ENCODE measurements at places on chromosomes 5 and 9.

GRCh38 chr9:77751341-77752091 lies 103.4 kb upstream of the GNA14 start:
- no peak for DNase-seq

DNA sequence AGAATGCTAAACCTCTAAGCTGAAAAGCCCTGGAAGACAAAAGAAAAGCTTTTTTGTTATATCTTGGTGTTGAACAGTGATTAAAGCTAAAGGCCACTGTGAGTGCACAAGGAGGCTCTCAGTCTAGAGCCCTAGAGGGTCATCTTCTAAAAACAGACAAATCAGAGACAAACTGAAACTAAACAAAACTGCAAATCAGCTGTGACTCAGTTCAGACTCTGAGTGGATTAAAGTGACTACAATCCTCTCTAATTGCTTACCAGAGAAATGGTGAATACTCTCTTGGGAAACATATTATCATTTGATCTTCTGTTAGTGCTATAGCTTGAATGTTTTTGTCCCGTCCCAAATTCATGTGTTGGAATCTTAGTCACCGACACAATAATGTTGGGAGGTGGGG lies 491.9 kb downstream of the CDH18 start:
- no peak for DNase-seq

- DNase-seq, result no peak
Measured at GRCh38 chr5:54700986-54701578, 183.5 kb downstream of the SNX18 start.

DNA sequence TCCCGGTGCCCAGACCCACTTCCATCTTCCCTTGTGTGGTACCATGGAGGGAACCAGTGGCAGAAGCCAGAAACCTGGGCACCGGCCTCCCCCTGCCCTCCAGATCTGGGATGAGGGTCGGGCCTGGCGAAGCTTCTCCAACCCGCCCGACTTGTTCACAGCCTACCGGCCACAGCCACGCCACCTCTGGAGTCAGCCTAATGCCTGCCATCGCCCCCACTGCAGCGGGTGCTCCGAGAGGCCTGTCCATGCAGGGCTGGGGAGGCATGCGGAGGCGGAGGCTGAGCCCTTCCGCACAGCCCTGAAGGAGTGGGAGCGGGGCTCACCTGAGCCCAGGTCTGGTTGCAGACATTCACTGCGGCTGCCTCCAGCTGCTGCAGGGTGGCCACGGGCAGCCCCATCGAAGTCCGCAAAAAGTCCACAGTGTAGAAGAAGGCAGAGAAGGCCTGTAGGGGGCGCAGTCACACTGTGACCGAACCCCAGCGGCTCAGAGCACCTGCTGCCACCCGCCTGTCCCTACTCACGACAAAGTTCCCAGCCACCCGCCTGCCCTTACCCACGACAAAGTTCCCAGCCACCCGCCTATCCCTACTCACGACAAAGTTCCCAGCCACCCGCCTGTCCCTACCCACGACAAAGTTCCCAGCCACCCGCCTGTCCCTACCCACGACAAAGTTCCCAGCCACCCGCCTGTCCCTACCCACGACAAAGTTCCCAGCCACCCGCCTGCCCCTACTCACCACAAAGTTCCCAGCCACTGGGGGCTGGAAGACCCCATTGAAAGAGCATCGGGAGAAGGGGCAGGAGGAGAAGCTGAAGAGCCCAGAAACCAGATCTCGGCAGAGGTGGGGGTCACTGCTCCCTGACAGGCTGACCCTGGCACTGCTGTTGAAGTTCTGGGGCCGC lies 3.8 kb upstream of the NPDC1 start:
- no peak for DNase-seq

DNA sequence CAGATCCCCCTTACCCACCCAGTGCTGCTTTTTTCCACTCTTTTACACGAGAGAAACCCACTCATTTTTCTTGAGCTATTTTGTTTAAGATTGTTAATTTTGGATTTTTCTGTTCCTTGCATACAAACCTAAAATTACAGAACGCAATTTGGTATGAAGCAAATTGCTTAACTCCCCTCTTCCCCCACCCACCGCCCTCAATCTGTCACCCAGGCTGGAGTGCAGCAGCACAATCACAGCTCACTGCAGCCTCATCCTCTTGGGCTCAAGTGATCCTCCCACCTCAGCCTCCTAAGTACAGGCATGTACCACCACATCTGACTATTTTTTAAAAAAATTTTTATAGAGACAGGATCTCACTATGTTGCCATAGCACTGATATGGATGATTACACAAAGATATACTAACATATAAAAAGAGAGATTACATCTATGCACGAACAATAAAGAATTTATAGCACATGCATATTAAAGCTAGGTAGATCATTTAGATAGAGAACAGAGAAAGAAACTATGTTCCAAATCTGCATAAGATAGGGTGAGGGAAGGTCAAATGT lies 203.6 kb downstream of the PIK3R1 start:
- no peak for DNase-seq

GRCh38 chr5:9165546-9165945 lies 380.3 kb downstream of the SEMA5A start:
- DNase-seq, result no peak

GRCh38 chr5:40981420-40981819 lies 72.1 kb downstream of the C7 start:
- no peak for DNase-seq

DNA sequence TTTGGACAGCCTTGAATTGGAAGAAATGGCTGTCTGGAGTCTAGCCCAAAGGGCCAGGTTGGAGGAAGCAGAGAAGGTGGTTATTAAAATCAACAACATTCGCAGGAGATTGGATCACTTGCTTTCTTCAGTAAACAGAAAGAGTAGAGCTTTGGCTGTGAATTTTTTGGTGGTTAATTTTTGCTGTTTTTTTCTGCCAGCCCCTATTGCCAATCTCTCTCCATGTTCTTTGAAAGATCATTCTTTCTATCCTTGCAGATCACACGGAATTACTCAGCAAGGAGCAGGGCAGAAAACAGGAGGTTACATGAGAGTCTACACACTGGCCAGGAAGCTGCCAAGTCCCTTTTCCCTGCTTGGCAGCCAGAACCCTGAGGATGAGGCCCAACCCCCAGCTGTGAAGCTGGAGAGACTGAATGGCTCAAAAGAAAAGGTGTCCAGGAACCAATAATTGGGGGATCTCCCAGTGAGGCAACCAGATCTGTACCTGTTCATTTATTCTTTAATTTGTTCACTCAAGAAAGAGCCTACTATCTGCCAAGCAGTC lies 13.0 kb downstream of the GLRX start:
- no peak for DNase-seq

DNA sequence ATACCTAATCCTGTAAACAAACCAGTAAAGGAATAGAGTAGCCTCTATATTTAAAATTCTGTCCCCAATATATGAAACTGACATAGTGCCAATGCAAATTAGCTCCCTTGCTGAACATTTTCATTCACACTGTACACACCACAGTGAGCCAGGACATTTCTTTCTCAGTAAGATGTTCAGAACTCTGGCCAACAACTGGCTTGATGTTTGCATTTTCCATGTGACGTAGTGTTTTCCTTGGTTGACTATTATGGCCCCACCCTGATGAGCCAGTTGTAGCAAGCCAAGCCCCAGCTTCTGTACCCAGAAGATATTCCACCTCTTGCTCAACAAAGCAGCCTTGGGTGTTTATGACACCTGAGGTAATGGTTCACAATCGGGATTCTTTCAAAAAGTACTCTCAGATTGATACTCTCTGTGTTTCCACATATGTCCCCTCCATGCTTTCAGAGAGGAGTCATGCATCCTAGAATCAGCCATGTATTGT lies 17.7 kb upstream of the ANXA1 start:
- DNase-seq, result no peak

GRCh38 chr5:180910182-180910581 lies 11.2 kb downstream of the BTNL8 start:
- no peak for DNase-seq

GRCh38 chr5:1019001-1019905 lies 10.7 kb downstream of the NKD2 start:
- DNase-seq, result no peak

- no peak for DNase-seq
Measured at GRCh38 chr9:16559418-16560188, 310.9 kb downstream of the BNC2 start.
